ENCODE measurements at places on chromosomes 1 and 21.

DNA sequence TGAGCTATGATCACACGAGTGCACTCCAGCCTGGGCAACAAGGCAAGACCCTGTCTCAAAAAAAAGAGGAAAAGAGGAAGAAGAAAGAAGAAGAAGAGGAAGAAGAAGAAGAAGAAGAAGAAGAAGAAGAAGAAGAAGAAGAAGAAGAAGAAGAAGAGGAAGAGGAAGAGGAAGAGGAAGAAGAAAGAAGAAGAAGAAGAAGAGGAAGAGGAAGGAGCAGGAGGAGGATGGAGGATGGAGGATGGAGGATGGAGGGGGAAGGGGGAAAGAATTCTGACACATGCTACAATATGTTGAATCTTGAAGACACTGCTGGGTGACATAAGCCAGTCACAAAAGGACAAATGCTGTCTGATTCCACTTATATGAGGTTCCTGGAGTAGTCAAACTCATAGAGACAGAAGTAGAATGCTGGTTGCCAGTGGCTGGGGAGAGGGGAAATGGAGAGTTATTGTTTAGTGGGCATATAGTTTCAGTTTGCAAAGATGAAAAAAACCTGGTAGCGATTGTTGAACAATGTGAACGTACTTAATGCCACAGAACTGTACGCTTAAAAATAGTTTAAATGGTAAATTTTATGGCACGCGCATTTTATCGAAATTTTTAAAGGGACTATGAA, 47.3 kb upstream of the COA6 start:
- DNase-seq, result no peak

DNA sequence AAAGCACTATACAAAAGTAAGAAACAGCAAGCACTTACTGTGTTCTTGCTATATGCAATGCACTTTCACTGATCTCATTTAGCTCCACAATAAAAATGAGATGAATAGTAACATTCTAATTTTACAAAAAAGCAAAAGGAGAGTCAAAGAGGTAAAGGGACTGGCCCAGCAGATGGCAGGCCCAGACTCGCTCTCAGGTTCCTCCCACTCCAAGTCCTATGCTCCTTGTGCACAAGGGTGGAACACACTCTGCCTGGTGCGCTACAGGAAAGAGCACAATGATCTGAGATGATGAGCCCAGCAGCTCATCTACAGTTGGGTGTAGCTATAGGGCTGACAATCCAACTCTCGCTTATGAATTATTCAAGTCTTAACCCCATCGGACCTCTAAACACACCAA, 94.1 kb upstream of the LYST start:
- no peak for DNase-seq

- DNase-seq, result no peak
Measured at GRCh38 chr1:212060632-212061472, 25.3 kb downstream of the DTL start.

DNA sequence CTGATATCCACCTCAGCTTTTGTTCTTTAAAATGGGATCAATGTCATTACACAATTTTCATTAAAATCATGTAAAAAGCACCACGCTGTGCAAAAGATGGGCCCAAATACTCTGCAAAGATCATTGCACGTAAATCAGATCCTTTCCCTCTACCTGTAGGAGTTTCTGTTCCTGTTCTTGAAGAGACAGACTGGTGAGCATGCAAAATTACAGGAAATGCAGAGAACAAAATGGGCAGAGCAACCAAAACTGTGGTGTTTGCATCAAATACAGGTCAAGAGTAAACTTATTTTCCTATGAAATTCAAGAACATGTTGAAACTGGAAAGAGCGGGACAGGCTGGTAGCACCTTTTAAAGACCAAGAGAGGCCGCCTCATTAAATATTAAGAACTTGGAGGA, 294.9 kb upstream of the ADGRL2 start:
- no peak for DNase-seq

DNA sequence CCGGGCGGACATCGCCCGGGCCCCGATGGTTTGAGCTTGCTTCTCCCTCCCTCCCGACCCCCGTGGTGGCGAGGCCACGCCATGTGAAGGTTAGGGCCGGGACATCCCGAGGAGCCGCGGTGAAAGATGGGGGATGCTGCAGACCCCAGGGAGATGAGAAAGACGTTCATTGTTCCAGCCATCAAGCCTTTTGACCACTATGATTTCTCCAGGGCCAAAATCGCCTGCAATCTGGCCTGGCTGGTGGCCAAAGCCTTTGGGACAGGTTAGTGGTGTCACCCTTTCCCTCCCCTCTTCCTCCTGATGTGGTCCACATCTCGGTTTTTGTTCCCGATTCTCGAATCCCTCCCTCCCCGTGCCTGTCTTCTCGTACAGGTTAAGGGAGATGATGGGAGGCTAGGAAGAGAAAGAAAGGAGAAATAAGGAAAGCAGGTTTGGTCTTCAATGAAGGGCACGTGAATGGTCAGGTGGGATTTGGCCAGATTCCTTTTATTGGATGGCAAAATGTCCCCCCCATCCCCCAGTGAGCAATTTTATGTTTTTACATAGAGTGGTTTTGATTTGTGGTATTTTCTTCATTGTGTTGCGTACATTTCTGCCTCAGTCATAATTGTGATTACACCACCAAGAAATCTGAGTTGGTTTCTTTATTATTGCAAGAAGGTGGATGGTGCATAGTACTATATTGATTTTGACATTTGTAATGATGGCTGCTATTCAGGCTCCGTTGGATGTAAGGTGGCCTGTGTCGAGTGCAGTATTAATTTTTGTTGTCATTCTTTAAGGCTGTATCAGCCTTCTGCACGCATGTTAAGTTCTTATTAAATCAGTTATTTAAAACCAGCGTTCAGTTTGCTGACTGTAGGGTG, 1.2 kb downstream of the CAMSAP2 start:
- no peak for DNase-seq

DNA sequence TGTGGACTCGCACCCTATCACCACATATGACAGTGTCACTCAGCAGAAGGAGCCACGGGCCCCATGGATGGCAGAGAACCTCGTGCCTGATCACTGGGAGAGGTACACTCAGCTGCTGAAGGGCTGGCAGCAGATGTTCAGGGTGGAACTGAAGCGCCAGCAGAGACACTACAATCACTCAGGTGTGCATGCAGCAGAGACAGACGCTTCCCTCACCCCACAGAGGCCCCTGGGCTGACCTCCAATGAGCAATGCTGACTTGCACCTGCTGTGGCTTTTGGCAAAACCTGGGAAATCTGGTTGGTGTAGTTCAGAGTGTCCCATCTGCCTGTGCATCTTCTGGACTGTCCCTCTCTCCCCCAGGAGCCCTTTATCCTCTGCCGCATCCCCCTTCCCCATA, 51.9 kb downstream of the KIAA1614 start:
- no peak for DNase-seq

DNA sequence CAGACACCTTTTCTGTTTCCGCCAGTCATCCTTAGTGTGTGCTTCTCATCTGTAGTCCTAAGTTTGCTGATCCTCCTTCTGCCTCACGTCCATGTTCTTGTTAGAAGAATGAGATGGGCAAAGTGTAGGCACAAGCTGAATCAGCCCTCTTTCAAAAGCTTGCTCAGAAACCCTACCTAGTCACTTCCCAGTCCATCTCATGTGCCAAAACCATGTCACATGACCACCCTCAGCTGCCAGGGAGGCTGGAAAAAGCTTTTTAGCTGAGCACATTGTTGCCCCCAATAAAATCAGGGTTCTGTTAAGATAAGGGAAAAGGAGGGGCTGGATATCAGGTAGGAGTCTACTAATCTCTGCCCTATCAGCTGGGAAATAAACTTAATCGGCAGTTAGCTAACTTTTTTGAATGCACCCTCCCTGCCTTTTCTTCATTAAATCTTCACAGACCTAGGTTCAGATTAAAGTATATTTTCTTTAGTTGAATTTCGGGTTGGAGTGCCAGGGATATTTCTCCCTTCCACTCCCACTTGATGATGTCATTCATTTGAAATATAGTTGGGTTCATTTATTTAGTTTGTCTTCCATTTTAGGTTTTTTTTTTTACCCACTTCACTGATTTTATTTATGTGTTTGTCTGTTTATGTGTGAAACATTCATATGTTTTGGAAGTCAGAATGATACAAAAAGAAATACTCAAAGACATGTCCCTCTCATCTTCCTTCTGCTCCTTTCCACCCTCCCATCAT, 129.2 kb downstream of the ROR1 start:
- no peak for DNase-seq

- no peak for DNase-seq
Measured at GRCh38 chr1:184881941-184882913, 92.1 kb downstream of the NIBAN1 start.

DNA sequence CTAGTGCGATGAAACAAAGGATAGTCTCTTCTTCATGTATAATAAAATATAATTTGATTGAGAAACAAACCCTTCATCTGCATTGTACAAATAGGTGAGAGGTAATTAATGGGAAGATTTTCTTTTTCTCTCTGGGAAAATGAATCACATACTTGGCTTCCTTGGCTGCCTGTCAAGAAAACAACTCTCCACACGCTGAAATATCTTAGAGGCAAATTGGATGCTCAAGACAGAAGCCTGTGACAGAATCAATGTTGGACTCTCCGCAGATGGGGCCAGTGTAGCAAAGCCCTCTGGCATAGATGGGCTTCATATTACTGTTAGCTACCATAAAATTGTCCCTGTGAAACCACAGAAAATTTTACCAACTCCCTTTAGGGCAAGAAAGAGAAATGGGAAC, 186.6 kb downstream of the GRIK1 start:
- no peak for DNase-seq

GRCh38 chr1:198123133-198123532, 33.7 kb upstream of the NEK7 start:
- DNase-seq, result no peak

- no peak for DNase-seq
Measured at GRCh38 chr1:9449976-9450696, 89.1 kb upstream of the SLC25A33 start.

DNA sequence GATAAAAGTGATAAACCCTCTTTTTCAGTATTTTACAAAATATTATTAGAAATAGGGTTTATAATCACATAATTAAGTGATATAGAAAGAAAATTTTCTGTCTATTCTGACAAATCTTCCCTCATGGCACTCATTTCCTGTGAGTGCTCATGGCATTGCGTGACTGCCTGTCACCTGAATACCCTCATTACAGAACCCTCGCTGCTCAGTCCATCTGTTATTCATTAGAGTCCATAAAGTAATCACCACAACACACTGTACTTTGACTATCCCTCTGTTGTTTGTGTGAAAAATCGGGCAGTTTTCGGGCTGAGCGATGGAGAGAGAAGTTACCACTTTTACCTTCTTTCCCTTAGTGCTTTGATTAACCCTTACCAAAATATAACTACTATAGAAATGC, 100.4 kb upstream of the BRINP3 start:
- DNase-seq, result no peak

- DNase-seq, result no peak
Measured at GRCh38 chr1:68232289-68233148, at the start of gene WLS. TSS of gene WLS (minus strand) at chr1:68232523. CDS start at chr1:68232299, 224 bp downstream.

- no peak for DNase-seq
Measured at GRCh38 chr1:194734970-194735369, 1548.6 kb upstream of the B3GALT2 start.

GRCh38 chr1:3625151-3625907, 514 bp downstream of the TPRG1L start:
- DNase-seq, result no peak

- DNase-seq, result no peak
Measured at GRCh38 chr1:163528710-163529348, 207.1 kb downstream of the NUF2 start.

DNA sequence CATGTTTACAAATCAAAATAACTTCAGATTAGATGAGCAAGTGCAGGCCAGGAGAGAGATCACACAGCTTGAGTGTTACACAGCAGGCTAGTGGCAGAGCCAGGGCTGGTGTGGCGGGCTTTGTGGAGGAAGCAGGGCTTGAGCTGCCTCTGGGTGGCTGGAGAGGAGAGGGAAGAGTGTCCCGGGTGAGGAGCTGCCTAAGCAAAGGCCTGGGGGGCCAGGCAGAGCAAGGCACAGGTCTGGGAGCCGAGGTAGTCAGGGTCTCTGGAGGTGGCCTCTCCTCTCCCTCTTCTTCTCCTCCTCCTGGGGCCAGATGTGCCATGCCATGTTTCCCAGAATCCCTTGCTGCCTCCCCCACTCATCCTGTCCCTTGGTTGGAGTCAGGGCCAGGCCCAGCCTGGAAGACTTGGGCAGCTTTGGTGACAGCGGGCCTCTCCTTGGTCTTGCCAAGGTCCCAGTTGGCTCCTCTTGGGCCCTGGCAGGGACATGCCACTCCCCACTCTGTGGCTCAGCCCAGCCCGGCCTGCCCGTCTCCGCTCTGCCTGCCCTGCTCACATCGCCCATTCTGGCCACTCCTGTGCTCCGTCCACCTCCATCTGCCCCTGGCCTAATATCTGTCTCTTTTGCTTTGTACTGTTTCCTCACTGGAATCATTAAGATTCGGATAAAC, 70.3 kb downstream of the PTPRU start:
- no peak for DNase-seq

DNA sequence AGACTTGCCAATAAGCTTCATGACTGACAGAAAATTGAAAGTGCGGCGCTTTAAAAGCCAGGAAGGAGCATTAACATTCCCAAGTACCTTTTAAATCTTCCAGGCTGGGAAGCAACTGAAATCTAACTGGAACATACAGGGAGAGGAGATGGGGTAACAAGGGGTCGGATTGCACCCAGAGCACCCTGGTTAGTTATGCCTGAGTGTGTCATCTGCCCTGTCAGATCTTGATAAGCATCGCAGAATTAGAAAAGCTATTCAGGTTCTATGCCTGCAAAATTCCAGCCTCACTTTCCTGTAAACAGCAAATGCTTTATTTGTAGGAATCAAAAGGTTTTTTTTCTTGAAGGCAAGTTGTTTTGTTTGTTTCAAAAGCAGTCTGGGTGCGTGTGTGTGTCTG, 58.5 kb downstream of the SERBP1 start:
- DNase-seq, result no peak

DNA sequence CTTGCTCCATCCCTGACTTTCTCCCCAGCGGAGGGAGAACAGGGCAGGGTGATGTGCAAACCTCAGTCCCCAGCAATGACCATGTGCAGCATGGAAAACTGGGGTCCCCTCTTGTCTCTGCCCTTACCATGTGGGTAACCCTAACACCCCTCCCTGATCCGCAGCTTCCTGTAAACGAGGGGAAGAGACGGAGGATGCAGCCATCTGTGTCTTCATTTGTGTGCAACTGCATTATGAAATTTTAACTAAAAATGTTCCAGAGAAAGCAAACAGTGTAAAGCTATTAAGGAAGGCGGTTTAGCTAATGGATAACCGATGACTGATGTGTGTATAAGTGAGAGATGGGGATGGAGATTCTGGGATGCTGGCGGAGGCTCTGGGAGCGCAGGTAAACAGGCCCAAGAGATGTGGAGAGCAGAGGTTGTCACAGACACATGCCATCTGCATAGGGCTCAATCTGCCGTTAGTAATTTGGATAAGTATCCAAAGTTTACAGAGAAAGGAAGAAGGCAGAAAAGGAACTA, 206.6 kb downstream of the DSCAM start:
- DNase-seq, result no peak
